ENCODE measurements at places on chromosomes 13 and 19.

DNA sequence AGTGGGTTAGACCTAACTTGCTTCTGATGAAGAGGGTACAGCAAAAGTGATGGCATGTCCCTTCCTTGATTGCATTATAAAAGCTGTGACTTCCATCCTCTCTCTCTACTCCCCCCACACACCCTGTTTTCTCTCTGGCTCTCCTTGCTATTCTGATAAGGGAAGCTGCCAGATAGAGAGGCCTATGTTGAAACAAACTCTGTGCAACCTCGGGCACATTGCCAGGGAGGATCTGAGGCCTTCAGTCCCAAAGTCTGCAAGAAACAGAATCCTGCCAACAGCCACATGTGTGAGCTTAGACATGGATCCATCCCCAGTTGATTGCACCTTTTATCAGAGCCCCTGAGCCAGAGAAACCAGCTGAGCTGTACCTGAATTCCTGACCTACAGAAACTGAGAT lies 44.8 kb upstream of the ARGLU1 start:
- DNase-seq = no peak

DNA sequence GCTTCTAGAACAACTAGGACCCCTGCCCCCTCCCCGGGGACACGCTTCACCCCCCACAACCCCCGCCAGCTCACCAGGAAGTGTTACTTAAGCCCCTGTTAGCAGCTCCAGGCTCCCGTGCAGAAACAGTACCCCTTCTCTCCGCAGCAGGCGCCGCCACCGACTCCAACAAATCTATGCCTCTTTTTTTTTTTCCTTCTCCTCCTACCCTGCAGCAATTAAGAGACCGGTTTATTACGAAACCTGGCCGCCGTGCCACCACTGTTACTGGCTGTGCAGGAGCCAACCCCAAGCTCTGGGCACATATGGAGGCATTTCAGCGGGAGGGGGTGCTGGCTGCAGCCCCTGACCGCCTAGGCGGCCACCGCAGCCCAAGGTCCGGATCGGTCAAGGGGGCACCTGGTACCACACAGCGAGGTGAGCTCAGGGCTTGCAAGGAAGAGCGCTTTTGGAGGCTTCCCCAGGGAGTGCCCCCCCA lies 2.4 kb downstream of the GADD45B start:
- DNase-seq = peak; percentile 76

DNA sequence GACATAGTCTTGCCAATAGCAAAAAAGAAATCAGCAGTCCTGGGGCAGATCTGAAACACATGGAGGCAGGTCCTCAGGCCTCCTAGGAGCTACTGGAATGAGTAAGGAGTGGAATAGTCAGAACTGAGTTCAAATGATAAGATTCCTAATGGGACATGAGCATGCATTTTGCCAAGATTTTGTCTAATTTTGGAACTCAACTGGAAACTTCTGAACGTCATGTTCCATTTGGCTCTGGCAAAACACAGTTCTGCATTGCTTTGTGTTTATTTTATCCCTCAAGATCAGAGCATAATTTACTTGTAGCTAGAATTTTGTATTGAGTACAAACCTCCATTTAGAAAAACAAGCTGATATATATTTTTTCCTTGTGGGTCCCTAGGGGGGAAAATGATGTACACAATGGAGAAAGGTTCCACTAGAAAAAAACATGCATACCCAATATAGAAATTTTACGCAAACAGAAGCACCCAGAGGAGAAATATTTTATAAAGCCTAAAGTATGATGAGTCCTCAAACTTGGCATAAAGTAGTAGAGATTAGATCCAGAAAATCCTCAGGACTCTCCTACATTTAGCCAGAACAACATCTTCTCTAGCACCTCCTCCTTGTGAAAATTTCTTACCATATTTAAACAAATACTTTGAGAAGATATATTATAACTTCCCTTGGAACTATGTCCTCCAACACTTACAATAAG lies 149.0 kb upstream of the SERP2 start:
- no peak for DNase-seq

DNA sequence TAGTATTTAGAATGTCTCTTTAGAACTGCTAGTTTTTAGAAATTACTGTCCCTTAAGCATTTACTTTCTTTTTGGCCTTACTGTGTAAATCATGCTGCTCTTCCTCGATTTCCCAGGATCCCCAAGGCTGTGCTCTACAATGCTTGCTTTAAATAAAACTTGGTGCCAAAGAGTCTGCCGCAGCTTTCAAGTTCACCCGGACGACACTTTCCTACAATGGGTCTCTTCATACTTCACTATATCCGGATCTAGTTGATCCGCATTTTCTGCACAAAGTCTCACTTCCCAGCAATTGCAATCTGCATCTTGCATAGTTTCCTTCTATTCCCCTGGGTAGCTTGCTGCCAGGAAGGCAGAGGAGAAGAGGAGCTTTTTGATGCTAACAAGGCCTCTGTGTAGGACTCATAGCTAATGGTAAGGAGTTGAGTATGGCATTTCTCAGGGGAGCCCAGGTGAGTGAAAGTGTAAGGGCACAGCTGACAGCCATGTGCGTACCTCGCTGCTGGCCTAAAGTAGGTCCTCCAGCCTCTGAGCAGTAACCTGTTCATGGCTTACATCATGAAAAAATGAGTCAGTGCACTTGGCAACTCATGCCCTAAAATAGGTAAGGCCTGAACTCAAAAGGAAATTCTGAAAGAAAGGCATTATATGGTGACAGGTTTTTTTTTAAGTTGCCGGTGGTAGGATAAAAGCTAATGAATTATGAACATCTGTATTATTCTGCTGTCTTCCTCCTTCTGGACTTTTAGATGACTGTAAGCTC lies 101.6 kb downstream of the ENOX1 start:
- no peak for DNase-seq

DNA sequence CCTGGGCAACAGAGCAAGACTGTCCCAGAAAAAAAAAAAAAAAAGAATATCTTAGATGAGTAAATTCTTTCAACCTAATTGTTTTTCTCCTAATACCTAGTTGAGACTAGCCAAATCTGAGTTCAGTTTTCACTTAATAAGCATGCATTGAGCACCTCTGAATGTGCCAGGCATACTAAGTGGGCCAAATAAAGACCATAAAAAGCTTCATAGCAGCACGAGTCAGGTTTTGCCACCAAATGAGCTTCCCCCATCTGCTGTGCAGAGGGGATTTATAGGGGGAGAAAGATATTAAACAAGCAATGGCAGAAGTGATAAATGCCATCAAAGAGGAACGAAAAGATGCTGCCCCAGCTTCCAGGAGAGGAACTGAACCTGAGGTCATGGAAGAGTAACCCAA lies 11.4 kb downstream of the THSD1 start:
- DNase-seq = no peak

DNA sequence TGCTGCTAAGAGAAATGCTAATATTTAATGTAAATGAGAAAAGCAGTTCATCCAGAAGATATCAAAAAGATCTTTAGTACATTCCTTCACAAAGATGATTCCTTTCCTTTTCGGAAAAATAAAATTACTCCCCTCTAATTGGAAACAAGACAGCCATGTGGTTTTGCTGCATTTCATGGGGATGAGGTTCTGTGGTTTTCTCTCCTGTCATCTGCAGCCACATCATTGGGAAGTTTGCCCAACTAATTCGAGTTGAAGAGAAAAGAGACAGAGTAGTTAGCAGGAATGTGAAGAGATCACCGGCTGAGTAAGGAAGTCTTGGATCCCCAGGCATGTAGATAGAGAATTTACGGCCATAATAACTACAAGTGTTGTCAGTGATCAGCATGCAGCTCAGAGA lies 122.1 kb downstream of the CYSLTR2 start:
- no peak for DNase-seq

DNA sequence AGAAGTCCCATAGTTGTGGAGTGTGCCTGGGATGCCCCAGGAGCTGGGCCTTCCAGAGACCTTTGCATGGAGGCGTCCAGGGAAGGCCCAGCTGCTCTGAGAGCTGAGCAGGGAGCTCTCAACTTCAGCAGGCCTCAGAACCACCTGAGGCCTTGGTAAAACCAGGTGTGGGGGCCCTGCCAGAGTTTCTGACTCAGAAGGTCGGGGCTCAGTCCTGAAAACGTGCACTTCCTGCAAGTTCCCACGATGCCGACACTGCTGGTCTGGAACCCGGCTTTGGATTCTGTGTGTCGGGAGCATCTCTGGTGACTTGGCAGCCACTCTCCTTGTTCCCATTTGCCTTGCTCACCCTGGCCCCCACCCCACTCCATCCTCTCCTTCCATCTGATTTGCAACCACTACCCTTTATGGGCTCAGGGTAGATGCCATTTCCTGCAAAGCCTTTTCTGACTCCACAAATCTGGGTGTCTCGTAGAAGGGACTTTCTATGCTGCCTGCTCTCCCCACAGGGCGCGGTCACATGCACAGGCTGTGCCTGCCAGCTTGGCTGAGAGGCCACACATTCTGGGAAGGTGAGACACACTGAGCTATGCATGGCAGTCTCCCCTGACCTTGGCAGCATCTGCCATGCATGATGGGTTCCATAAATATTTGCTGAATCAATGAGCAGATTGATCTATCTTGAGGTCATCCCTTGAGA lies 244.7 kb downstream of the COL4A1 start:
- no peak for DNase-seq

- DNase-seq = peak; percentile 60
These were observed 17.2 kb upstream of the CFAP97D2 start for GRCh38 chr13:114161644-114162532.

GRCh38 chr19:441213-441836 lies 19.5 kb downstream of the SHC2 start:
- DNase-seq = no peak

GRCh38 chr13:20703780-20704458 lies 420 bp downstream of the IL17D start:
- DNase-seq = peak; percentile 97

DNA sequence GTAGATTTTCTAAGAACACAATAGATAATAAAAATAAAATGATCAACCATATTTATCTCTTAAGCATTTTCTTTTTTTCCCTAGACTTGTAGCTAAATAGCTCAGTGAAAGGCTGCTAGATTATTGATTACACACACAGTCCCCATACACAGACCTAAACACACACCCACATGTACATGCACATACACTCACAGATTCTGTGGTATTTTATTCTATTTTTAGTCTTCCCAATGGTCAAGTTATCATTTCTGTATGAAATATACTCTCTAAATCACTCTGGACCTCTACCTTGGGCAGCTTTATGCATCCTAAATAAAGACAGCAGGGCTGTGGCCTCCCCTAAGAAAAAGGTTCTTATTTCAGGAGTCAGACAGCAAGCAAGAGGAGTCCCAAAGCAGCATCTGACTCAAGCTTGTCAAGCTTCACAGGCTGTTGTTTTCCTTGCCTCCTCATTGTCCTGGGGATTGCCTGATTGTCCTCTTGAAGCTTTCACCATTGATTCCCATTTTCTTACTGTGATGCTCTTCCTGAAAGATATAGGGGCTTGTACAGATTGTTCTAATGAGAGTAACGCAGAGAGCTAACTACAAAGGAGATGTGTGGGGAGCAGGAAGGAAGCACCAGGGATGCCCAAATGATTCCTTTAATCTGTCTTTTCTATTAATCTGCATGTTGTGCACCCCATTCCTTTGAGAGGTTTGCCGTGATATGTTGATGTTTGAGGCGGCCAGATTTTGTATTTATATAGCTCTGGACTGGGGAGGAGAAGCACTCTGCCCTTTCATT lies 986.5 kb downstream of the PCDH17 start:
- DNase-seq = no peak

GRCh38 chr13:36006347-36006746 lies 124.8 kb downstream of the DCLK1 start:
- DNase-seq = no peak

DNA sequence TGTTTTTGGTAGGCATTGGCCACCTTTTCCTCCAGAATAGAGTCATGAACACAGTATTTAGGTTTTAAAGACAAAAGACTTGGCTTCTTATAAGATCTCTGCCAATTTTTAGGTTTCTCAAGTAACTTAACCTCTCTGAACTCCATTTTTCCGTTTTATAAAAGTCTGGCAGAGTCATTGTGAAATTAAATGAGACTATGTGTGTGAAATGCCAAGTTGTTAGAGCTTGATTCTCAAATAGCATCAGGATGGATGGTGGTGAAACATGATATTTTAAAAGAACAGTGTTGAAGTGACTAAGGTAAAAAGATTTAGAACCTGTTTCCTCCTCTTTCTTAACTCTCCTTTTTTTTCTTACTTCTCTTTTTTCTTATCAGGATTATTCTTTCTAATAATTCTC lies 617.7 kb upstream of the SLITRK1 start:
- no peak for DNase-seq

DNA sequence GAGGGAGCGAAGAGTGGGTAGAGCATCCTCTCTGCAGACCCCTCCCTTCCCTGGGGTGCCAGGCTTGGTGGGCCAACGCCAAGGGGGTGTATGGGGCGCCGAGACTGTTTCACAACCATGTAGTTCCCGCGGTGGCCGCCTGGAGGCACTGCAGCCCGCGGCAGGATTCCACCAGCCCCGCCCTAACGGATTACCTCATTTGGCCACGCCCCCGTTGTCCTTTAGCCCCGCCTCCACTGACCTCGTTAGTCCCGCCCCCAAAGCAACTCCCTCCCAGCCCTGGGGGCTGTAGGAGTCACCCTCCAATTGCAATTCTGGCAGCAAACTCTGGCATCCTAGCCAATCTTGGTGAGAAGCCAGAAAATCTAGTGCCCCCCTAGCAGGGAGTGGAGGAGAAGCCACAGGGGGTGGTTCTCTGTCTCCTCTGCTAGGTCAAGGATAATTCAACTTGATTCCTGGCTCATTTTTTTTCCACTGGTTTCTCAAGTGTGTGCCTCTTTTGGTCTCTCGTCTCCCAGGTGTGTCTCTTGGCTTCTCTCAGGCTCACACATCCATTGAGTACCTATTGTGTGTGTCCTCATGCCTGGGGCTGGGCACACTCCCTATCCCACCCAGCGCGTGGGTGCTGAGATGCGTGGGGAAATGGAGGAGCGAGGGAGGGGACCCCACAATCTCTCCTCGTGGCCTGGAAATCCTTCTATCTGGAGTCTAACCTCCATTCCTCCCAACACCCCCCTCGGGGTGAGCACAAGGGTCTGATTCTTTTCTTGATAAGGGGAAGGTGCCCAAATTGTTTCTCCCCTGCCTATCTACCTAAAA lies 2.0 kb downstream of the OLFM2 start:
- peak; percentile 95 for DNase-seq

DNA sequence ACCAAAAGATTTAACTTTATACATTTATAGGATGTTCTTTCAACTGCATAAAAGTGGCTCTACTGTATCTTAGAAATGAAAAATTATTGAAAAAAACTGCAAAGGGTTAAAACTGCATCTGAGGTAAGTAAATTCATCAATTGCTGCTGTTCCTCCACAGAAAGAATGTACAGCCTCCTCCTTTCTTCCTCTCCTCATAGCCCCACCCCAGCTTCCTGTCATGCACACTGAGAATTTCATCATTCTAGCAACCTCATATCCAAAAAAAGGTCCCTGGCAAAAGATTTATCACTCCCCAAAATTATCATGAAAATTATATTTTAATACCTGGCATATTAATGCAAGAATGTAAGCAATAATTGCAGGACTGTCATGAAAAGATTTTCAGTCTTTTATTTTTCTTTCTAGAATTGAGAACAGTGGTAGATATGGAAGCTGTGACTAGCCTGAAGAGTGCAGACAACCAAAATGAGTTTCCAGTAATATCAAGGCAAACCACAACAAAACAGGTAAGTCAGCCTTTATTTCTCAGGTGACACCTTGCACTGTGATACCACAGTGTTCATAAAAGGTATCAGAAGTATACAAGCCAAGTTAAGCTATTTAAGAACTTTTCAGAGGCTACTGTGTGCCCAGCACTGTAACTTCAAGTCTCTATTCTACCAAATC lies 110.8 kb downstream of the SUCLA2 start:
- DNase-seq = no peak
